ENCODE measurements at places on chromosomes 11 and 22. TPM values are rescaled to one million over a fixed set of nuclear protein-coding genes. Genes with fewer than 3 reads are reported as not detected.

DNA sequence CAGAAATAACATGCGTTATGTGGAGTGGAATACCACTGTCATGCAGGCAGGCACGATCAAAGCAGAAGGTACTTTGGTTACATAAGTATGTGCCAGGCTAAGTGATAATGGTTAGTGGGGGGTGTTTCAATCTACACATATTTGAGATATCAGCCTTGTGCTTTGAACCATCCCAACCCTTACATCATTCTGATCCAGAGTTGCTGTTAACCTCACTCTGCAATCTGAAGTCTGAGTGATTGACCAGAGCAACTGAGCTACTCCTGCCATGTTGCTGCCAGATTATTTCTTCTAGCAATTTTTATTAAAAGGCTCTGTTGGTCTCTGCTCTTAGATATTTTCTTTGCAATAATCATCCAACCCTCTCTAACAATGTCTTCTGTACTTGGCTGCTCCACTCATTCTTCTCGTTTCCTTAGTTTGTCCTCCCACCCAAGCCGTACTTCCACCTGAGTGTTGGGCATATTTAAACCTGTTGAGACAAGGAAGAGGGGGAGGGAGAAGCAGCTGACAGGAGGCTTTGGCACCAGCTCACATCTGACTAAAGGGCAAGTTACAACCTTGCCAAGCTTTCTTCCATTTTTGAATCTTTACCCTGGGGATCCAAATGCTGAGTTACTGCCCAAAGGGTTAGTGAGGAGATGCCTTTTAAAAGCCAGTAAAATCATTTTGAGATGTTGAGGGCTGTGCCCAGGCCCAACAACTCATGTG is 114.1 kb upstream of the SESN3 start:
- DNase-seq, result no peak

DNA sequence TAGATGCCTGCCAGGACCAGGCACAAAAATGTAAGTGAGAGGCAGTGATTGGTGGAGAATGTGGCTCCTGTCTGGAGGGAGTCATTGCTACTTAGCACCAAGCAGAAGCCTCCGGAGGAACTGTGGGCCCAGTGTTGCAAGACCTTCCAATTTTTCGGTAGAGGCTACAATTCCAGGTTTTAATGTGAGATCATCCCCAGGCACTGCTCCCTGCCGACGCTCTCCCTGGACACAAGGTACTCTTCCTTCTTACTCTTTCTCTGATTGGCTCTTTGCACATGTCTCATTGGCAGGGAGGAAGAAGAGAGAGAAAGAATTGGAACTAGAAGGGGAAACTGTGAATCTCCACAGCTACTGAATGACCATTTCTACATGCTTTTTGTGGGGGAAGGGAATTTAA is 53.7 kb upstream of the EP300 start:
- peak; percentile 35 for DNase-seq

- DNase-seq, result peak; percentile 67
Measured at GRCh38 chr11:93895106-93895862, 44.9 kb upstream of the VSTM5 start.

DNA sequence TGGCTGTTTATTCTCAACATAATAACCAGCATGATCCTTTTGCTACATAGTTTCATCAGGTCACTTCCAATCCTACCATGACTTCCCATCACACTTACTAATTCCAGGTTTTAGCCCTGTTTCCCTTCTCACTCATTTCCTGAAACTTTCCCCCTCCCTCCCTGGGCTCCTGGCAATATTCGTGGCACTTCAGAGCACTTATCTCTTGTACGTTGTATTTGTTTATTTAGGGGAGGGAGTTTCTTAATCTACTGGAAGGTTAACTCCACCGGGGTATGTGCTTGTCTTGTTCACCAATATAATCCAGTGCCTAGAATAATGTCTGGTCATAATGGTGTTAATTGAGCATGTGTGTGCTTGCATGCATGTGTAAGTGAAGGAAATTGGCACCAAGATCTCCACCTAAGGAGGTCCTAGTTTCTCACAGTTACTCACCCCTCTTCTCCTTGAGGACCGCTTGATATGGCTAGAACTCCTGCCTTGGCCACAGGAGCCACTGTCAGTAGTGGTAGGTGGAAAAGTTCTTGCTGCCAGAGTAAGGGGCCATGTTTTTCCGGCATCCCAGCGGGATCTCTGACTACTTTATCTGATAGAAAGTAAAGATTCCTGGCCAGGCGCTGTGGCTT is 11.7 kb downstream of the EIF3L start:
- DNase-seq, result no peak

- DNase-seq, result no peak
Measured at GRCh38 chr11:119363081-119363850, 16.8 kb upstream of the MFRP start.

DNA sequence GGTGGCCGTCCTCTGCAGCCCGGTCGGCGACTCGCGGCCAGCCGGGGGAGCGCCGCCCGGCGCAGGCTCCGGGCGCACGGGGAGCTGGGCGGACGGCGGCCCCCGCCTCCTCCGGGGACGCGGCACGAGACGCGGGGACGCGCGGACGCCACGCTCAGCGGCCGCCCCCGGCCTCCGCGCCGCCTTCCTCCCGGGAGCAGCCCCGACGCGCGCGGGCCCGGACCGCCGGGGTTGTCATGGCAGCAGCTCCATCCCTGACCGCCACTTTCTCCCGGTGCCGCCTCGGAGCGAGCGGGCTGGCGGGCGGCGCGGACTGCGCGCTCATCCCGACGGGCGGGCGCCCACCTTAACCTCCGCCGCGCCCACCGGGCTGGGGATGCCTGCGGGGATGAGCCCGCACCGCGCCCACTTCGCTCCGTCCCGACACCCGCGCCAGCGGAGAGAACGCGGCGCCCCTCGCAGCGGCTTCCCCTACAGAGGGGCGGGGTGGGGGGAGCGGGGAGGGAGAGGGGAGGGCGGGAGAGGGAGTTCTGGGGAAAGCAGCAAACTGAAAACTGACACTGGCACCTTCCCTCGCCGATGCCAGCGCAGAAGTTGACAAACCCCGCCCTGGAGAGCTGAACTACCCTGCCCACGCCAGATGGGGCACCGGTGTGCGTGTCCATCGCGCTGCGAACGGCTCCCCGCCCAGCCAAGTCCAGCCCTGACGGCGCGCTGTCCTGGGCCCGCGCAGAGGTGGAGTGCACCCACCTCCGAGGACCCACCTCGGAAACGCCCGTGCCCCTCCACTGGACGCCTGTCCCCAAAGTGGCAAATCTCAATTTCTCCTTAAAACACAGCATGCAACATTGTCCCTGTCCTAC is 588.4 kb downstream of the OPCML start:
- DNase-seq, result no peak

GRCh38 chr22:50670513-50670912 is 2.1 kb upstream of the SHANK3 start:
- DNase-seq, result no peak

- DNase-seq, result no peak
Measured at GRCh38 chr11:85769771-85770170, 41.2 kb downstream of the SYTL2 start.

GRCh38 chr11:44556735-44557409 is 8.6 kb upstream of the CD82 start:
- peak; percentile 73 for DNase-seq

Gene OR56A3
- total RNA-seq, result not detected

Gene KIRREL3
- total RNA-seq, result not detected

Gene LUZP2
- not detected for total RNA-seq

Gene INPP5J
- total RNA-seq, result 0.26 TPM

All from SK-MEL-5 (cell line).